ENCODE measurements at places on chromosomes 12 and 14.

DNA sequence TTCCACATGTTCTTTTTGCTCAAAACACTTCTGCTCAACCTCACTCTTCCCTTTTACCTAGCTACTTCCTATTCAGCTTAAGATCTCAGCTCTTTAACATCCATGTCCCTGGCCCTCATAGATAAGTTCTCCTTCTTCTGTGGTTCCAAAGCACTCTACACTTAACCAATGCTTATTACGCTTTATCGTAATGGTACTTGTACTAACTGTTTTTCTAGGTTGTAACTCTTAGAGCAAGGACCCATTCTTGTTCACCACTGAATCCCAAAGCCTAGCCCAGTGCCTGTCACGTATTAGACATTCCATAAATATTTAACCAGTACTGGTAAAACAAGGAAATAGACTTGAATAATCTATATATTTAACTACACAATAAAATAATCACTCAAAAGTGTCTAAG, 5.3 kb downstream of the SLC41A2 start:
- no peak for DNase-seq

- DNase-seq: no peak
Measured at GRCh38 chr14:61433828-61434227, 112.4 kb downstream of the PRKCH start.

GRCh38 chr14:65032319-65032718, 45.6 kb downstream of the FNTB start:
- DNase-seq: no peak

GRCh38 chr12:93019212-93019927, 90.3 kb upstream of the EEA1 start:
- no peak for DNase-seq

- no peak for DNase-seq
Measured at GRCh38 chr14:31692376-31692781, 131.2 kb downstream of the NUBPL start.

DNA sequence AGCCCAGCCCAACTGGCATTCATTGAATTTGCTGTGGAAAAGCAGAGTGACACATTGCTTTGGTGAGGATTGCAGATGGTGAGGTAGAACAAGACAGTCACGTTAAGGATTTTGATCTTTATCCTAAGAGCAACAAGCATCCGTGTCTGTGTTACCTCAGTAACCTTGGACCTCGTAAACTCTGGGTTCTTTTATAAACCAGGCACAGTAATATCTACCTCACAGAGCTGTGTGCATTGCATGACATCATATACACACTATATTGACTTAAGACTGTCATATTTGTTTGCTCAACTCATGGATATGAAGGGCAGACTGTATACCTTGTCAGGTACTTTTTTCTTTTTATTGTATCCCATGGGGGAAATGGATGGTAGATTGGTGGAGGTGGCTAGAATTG, 156.2 kb downstream of the ETV6 start:
- no peak for DNase-seq
